ENCODE measurements at places on chromosomes 11 and 22.

DNA sequence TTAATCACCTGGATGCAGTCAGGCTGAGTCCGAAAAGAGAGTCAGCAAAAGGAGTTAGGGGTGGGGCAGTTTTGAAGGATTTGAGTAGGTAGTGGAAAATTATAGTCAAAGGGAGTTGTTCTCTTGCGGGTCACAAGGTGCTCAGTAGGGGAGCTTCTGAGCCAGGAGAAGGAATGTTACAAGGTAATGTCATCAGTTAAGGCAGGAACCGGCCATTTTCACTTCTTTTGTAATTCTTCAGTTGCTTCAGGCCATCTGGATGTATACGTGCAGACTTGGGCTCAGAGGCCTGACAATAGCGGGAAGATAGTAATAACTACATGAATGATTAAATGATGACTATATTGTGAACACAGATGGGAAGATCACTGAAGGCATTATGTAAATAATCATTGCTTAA lies 6.2 kb downstream of the SC5D start:
- no peak for DNase-seq

DNA sequence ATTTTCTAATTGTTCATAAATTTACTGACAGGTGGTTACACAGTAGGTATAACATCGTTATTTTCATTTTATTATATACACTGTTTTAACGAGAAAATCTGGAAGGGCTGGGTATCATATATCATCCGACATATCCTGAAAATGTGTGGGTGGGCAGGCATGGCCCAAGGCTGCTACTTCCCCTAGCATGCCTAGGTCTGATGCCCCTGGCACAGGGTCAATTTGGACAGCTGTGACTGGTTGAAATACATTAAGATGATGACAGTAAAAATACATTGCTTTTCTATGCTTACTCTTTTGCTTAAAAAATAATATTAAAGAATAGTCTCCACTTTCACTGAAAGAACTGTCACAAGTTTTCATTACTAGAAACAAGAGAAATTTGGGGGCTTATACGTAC lies 908.8 kb downstream of the OPCML start:
- DNase-seq: no peak

DNA sequence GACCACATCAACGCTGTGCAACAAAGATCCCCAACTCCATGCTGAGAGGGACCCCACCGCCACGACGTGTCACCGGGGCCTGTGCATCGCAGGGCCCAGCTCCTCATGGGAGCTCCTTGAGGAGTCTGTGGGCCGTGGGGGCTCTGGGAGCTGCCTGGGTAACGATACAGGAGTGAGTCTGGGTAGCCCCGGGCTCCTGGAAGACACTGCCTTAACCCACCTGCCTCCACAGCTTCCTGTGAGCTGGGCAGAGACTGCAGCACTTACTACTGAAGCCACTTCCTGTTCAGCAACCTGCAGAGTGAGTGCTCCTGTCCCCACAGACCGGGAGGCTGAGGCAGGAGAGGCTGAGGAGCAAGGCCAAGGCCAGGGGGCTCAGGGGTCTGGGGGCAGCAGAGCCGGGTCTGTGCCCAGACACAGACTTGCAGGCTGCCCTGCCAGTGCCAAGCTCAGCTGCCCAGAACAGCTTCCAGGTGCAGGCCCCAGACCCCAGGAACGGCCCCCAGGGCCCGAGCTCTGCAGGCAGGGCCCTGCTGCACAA lies 226.7 kb downstream of the BRD1 start:
- peak; percentile 9 for DNase-seq

GRCh38 chr11:10302744-10303557 lies 1.9 kb upstream of the ADM start:
- peak; percentile 57 for DNase-seq

- no peak for DNase-seq
These were observed 195.5 kb upstream of the CADM1 start for GRCh38 chr11:115699733-115700132.

DNA sequence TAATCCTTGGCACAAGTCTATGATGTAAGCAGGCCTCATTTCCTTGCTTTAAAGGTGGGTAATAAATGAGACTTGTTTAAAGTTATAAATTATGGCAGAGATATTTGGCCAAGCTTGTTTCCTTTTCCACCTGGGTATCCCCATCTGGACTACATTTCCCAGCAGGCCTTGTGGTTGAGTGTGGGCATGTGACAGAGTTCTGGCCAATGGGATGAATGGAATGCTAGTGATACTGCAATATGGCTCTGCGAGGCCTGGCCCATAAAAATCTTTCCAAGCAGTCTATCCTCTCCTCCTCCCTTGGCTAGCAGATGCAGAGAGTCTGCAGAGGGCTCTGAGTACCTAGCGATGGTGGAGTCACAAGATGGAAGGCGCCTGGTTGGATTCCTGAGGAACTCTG lies 102.5 kb downstream of the TIMP3 start:
- DNase-seq: peak; percentile 20

DNA sequence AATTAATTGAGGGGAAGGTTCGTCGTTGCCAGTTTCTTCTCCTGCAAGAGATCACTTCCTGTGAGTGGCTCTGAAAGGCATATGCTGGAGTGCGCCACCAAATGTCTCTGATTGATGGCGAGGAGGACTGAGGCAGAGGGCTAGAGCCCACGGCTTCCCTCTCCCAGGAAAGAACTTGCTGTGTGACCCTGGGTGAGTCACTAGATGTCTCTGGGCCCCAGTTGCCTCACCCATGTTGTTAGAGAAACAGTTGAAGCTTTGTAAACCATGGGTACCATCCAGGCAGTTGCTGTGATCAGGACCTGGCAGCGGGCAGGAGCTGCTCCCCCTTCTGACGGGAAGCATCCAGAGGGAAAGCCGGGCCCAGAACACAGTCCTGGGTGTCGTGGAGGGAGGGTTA lies 3.2 kb downstream of the ABCG4 start:
- no peak for DNase-seq

- DNase-seq: no peak
These were observed 4.4 kb downstream of the CACNA1I start for GRCh38 chr22:39574779-39575551.

DNA sequence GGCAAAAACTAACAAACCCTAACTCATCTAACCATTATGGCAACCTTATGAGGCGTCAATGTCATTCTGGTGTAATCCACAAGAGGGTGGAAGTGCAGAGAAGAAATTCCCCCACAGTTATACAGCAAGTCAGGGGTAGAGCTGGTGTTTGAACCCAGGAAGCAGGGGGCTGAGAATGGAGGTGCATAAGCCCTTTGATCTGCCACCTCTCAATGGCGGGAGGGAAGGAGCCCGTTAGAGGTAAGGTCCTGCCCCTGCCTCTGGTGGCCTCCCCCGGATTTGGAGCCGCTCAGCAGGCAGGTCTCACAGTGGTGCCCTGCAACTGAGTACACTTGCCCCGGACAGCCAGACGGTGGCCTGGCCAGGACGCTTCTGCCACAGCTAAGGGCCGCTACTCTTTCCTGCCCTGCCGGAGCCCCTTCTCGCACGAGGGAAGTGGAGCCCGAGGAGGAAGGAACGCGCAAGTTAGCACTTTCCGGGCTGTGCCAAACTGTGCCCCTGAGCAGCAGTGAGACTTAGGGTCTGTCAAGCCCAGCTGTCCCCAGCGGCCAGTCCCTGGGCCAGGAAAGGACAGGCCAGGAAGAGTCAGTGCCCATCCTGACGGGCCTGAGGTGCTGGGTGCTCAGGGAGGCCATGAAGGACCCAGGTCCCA lies 1.1 kb downstream of the FXYD2 start:
- peak; percentile 75 for DNase-seq

DNA sequence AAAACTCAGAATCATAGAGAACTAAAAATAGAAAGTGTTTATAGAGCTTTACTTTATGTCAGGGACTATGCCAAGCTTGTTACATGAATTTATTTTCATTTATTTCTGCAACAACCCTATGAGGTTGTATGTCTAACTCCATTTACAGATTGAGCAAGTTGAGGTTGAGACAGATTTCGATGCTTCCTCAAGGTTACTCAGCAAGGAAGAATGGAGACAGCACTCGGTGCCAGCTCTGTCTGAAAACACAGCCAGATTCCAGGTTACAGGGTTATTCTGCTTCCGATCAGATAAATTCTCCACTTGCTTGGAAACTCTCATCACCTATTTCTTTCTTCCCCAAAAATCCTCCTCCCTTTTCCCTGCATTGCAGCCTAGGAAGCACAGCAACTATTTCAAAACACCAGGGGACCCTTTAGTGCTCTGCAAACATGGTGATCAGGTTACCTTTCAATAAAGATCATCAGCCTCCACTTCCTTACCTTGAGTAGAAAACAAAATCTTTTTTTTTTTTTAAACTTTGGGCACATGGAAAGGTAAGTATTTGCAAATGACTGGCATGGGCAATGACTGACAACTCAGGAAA lies 7.0 kb downstream of the MMP3 start:
- no peak for DNase-seq

- DNase-seq: peak; percentile 16
These were observed 7.6 kb upstream of the KCTD17 start for GRCh38 chr22:37043828-37044538.

DNA sequence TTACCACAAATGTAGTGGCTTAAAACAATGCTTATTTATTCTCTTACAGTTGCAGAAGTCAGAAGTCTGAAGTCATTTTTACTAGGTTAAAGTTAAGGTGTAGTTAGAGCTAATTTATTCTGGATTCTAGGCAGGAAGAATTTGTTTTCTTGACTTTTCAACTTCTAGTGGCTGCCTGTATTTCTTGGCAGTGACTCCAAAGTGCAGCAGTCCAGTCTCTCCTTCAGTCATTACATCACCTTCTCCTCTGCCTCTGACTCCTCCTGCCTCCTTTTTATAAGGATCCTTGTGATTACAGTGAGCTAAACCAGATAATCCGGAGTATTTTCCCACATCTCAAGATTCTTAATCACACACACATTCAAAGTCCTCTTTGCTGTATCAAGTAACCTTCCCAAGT lies 581.4 kb downstream of the KCNA4 start:
- no peak for DNase-seq

DNA sequence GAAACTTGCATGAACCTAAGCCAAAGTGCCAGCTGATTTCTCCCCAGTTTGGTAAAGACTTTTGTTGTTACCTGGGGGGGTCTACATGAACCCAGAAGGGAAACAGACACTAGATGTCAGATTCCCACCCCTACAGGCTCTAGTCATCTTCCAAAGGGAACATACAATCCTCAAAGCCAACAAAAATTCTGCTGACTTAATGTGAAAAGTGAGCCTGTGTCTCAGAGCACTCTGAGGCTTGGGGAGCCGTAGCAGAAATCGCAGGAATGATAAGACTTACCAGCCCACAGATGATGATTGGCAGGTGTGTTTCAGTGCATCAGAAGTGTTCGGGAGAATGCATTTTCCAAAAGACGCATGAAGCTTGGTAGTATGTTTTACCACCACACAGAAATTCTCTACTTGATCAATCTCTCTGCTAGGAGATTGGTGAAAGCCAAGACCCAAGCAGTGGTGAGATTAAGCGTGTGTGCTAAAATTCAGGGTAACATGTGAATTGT lies 187.1 kb downstream of the DBX1 start:
- DNase-seq: no peak

- DNase-seq: no peak
These were observed 242.9 kb downstream of the NELL1 start for GRCh38 chr11:20912065-20912821.

DNA sequence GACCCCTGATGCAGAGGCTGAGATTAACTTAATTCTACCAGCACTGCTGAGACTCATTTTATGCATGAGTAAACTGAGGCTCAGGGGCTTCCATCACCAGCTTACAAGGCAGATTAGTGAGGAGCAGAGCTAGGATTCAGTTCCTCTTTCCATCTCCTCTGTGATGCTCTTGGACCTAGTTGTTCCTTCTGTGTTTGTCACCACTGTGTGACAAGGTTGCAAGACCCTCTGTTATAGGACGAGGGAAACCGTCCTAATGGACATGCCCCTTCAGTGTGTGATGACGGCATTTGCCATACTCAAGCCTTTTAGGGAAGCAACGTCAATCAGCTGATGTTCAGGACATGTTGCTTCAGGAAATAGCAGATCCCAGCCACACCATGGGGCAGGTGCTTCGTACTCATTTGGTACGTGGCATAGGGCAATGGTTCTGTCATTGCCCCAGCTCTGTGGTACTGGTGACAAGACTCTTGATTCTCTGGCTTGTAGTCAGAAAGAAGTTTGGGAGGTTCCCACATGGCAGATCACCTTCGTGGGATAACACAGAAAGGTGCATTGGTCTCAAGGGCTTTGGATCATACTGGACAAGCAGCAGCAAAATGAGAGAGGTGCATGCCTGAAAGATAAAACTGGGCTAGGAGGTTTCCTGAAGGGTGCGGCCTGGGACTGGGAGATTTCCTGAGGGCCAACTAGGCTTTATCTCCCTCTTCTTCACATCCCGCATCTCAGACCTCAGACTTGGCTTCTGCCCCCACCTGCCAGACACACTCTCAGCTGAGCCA lies 23.9 kb upstream of the CD44 start:
- DNase-seq: no peak

GRCh38 chr11:39542460-39542859 lies 1917.0 kb downstream of the LRRC4C start:
- no peak for DNase-seq

DNA sequence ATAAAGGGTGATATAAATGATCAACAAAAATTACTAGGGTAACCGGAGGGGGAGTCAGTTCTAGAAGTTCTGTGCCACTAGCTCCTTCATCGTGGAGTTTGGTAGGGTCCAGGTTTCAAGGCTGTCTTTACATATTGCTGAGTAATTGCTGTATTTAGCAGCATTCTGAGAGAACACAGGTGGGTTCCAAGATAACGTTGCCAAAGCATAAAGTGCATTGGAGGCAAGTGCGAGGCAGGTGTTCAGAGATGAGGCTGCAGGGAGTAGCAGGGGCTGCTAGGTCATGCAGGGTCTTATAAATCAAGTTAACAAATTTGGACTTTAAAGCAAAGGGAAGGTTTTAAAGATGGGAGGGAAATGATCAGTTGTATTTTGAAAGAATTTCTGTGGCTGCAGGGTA lies 17.8 kb downstream of the SGSM3 start:
- DNase-seq: no peak

GRCh38 chr11:113578033-113578380 lies 102.8 kb upstream of the DRD2 start:
- DNase-seq: no peak

DNA sequence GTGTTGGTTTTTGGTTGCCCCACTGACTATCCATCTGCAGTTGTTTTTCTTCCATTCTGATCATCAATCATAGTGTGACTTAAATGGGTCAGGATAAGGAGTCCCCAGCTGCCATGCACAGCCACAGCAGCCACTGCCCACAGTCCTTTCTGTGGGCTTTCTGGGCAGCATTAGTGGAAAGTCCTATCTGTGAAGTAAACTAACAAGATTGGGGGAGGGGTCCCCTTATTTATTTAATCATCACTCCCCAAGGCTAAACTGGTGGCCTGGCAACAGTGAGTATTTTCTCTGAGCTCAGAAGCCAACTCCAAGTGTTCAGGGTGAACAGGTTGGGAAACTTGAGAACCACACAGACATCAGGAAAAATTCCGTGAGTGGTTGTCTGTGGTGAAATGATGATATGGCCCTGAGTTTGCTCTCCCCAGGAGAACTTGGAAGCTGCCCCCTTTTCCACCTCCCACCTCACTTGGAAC lies 145.0 kb downstream of the CCDC34 start:
- DNase-seq: no peak
